ENCODE measurements at places on chromosomes 12 and 14.
A peak's percentile ranks its signal among the peaks of the same experiment; 100 is the strongest.

- no peak for DNase-seq
These were observed 77.7 kb upstream of the GNPNAT1 start for GRCh38 chr14:52868911-52869618.

- peak; percentile 77 for DNase-seq
These were observed 6.5 kb downstream of the NFE2 start for GRCh38 chr12:54294152-54294952.

GRCh38 chr14:36020120-36021029, 156.1 kb downstream of the PTCSC3 start:
- no peak for DNase-seq

DNA sequence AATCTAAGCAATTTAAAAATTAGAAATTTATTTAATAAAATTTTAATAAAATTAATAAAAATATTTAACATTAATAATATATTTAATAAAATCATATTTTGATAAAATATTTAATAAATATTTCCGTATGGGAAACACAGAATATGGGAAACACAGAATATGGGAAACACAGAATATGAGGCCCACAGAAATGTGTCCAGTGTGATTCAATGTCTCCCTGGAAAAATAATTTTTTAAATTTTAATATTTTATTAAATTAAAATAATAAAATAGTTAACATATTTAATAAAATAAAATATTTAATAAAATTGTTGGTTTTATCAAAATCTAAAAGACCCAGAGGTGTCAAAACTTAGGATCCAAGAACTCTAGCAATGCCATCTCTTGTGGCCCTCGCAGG, 186.4 kb downstream of the TMEM132D start:
- DNase-seq: no peak

DNA sequence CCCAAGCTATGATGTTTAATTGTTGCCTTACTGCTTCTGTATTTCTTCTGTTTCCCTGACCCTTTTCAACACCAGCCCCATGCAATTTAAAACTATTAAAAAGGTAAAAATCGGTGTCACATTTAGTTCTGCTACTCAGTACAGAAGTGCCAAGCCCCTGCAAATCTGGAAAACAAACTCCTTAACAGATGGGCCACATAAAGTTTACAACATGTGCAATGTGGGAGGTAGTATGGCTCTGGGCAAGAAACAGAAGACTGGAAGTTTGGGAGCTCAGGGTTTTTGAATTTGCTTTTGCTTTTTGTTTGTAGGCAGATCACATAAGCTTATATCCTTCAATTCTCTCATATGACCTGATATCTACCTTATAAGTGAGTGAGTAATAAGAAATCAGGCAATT, 404.0 kb upstream of the ATP2B1 start:
- no peak for DNase-seq

- peak; percentile 11 for DNase-seq
These were observed 283.6 kb downstream of the CACNA1C start for GRCh38 chr12:2336409-2336829.

DNA sequence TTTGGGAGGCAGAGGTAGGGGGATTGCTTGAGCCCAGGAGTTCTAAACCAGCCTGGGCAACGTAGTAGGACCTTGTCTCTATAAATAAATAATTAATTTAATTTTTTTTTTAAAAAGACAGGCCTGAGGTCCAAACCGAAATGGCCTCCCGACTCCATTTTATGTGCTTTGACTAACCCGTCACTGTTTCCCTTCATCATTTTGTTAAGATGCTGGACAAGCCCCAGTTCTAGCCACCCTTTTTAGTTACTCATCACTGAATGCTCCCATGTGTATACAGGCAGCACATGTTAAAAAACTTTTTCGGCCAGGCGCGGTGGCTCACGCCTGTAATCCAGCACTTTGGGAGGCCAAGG, 83.6 kb upstream of the RESF1 start:
- no peak for DNase-seq

DNA sequence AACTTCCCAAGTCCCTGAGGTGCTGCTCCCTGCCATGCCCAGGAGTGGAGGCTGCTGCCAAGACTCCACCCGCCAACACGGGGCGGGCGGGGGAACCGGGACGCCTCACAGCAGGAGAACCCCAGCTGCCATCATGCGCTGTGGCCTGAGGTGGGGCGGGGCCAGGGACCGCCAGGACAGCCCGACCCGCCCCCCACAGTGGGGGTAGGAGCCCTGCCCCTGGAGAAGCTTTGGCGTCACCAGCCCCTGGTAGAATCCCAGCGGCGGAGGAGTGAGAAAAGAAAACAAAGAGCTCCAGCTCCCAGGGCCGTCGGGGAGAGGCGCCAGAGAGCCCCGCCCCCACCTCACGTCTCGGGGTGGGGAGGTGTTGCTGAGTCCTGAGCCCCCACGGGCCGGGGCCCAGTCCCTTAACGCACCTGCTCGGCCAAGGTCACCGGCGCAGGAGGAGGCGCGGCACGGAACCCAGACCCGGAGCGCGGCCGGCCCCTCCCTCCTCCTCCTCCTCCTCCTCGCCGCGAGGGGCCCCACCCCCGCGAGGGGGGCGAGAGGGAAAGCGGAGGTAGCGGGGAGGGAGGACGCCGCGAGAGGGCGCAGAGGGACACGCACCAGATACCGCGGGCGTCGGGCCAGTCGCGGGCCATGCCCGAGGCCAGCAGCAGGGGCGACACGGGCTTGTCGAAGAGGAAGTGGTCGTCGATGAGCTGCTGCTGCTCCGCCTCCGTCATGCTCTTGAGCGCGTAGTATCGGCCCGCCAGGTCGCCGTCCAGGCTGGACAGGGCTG, 1.8 kb downstream of the CKB start:
- peak; percentile 76 for DNase-seq

- DNase-seq: peak; percentile 29
These were observed 8.6 kb upstream of the SNAPC1 start for GRCh38 chr14:61753631-61754030.

GRCh38 chr12:24045816-24046257, 96.4 kb upstream of the SOX5 start:
- no peak for DNase-seq

DNA sequence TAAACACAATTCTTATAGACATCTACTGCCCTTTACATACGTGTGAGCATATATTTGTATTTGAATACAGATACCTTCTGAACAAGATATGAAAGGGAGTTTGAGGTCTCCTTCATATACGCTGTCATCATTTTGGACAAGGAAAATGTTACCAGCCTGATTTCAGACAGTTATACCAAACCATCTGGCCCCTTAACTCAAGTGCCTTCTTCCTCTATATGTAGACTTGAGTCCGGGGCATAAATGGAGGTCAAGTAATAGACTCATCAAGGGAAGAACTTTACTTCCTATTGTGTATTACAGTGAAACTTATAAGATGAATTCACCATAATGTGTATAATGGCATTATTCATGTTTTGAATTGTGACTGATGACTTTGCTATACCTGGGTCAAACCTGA, 52.2 kb downstream of the FAR2 start:
- no peak for DNase-seq

DNA sequence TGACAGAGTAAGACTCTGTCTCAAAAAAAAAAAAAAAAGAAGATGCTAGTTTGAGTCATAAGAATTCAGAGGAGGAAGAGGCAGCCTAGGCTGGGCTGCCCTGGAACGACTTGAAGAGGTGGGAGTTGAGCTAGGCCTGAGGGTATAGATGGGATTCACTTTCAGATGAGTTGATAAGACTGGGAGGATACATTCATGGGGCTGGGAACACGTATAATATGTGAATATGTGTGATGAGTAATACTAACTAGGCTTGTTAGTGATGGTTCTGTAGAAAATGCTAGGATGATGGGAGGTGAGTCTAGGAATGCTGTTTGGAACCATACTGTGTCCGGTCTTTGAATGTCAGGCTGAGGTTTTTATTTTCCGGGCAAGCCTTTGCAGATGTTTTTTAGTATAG, 9.0 kb downstream of the PLEKHA5 start:
- DNase-seq: no peak

- no peak for DNase-seq
These were observed 27.7 kb downstream of the PKP2 start for GRCh38 chr12:32868885-32869284.

DNA sequence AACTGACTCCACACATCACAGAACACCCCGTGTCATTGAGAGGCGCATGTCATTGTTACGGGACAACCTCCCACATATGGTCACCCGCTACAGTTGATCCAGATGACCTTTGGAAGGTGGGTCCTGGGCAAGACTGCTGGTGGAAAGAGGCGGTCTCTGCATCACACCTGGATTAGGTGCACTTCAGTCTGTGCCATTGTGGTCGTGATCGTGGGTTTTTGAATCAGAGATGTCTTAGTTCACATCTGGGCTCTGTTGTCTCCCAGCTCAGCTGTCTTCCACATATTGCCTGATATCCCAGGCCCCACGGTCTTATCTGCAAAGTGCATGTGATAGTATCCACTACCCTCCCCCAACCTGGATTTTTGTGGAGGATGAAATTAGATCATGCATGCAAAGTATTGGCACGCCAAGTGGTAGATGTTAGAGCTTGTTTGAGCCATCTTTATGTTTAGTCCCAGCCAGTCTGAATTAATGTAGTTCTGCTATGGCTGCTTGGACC, 208.7 kb upstream of the FOXN3 start:
- DNase-seq: peak; percentile 41

GRCh38 chr12:25894759-25895158, 63.7 kb upstream of the RASSF8 start:
- DNase-seq: no peak

- DNase-seq: no peak
These were observed 14.9 kb upstream of the SFSWAP start for GRCh38 chr12:131695968-131696367.

GRCh38 chr12:69151254-69151764, 88.1 kb upstream of the CPSF6 start:
- DNase-seq: no peak

DNA sequence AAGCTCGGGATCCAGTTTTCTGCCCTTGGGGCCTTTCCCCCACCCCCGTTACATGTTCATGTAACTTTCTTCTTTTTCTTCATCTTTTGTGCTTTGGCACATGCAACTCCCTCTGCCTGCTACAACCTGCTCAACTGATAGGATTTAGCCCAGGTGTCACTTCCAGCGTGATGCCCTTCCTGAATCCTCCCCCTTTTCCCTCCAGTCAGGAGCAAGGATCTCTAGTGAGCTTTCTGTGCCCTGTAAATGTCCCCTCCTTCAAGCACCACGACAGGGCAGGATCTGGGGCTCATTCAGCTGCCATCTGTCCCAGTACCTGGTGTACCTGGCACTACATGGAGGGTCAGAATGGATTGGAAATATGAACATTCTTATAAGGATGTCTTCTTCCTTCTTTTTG, 15.3 kb downstream of the PELI2 start:
- no peak for DNase-seq

All from activated CD8-positive, alpha-beta T cell treated with anti-CD3 and anti-CD28 coated beads for 36 hours (primary cell).